ENCODE measurements at places on chromosomes 1 and 21.

DNA sequence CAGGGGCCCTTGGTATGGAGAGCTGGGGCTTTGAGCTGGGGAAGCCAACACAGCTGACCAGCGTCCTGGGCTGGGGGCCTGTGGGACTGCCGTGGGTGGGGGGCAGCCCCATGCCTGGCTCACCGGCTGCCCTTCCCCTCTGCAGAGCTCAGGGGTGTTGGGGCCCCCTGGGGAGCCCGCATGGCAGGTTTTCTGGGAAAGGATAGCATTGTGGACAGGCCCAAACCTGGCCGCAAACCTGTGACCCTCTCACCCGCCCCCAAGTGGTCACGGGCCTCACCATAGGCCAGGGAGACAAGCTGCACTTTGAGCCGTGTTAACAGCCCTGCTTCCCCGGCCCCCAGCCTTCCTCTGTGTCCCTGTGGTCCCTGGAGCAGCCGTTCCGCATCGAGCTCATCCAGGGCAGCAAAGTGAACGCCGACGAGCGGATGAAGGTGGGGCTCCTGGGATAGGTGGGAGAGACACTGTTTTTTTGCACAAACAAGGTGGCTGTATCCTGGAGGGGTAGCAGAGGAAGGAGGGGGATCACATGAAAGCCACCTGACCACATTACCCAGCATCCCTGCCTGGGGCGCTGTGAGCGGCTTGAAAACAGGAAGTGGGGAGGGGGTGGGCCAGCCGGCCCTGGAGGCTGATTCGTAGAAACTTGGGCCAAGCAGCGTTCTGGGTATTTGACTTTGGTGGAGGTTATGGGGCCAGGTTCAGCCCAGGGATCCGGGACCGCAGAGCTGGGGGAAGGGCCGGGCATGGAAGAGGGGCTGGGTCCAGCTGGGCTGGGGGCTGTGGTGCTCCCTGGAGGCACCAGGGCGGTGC, 65.9 kb downstream of the PIK3CD start:
- DNase-seq = peak; percentile 96

- DNase-seq = no peak
Measured at GRCh38 chr1:10286244-10286643, 75.9 kb downstream of the KIF1B start.

DNA sequence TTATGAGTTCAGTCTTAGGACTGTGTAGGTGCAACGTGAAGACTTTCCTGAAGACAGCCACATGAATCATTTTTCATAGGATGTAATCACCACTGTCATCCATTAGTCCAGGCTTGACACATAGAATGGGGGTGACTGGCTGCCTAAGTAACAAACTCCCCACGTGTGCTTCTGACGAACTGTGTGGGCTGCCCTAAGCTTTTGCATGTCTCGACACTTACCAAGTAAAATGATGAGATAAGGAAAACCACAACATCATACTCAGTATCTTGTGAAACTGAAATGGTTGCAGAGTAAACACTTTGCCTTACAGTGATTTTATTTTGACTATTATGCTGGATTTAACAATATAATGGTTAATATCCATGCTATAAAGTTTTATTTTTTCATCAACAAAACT, 19.5 kb downstream of the ERG start:
- DNase-seq = no peak

GRCh38 chr1:162823771-162824525, 33.4 kb downstream of the HSD17B7 start:
- no peak for DNase-seq

- no peak for DNase-seq
Measured at GRCh38 chr1:18480315-18481189, at the start of gene KLHDC7A. TSS of gene KLHDC7A (plus strand) at chr1:18480930. CDS start at chr1:18480982, 52 bp downstream.

- DNase-seq = no peak
Measured at GRCh38 chr1:40637470-40638007, 27.9 kb downstream of the RIMS3 start.

- no peak for DNase-seq
Measured at GRCh38 chr1:200038981-200039848, 11.7 kb downstream of the NR5A2 start.

GRCh38 chr1:225770561-225771248, 6.9 kb upstream of the SRP9 start:
- DNase-seq = no peak

- DNase-seq = no peak
Measured at GRCh38 chr1:187245201-187245600, 416.5 kb downstream of the PLA2G4A start.

GRCh38 chr1:3065396-3065795, 3.6 kb upstream of the PRDM16 start:
- DNase-seq = no peak

DNA sequence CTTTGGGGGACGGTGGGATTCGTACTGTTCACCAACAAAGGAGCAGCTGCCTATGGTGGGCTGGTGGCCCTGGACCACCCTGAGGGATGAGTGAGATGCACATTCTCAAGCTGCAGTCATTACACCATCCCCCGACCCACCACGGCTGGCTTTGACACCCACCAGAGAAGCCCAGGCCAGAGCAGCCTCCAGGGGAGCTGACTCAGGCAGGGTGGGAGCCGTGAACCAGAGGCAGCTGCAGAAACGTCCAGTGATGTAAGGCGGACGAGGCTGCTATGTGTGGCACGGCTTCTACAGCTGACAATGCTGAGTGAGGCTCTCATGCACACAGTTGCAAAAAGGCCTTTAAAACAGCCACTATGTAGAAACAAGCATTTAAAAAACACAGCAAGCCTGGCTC, 40.1 kb downstream of the CHAF1B start:
- DNase-seq = no peak

- DNase-seq = no peak
Measured at GRCh38 chr1:196678510-196678884, 26.7 kb downstream of the CFH start.

- peak; percentile 86 for DNase-seq
Measured at GRCh38 chr1:153568367-153569099, 2.9 kb upstream of the S100A2 start.

- no peak for DNase-seq
Measured at GRCh38 chr1:30323841-30324240, 399.5 kb downstream of the MATN1 start.

- no peak for DNase-seq
Measured at GRCh38 chr21:30680586-30680985, 37.9 kb downstream of the KRTAP20-3 start.

DNA sequence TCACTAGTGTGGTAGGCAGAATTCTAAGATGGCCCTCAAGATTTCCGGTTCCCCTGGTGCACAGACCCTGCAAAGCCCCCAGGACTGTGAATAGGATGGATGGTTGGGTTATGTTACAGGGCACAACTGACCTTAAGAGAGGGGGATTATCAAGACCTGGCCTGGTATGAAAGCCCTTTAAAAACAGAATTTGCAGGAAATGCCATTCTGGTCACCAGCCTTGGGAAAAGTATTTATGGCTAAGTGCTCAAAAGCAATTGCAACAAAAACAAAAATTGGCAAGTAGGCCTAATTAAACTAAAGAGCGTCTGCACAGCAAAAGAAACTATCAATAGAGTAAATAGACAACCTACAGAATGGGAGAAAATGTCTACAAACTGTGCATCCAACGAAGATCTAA, 144.7 kb upstream of the EDN2 start:
- DNase-seq = no peak

- DNase-seq = peak; percentile 51
Measured at GRCh38 chr1:183194527-183195141, 8.6 kb downstream of the LAMC2 start.
